Nephron progenitor cell (in vitro differentiated cells): ENCODE measurements at places on chromosomes 7 and 10.

GRCh38 chr7:81333004-81333403 lies 414.2 kb upstream of the SEMA3C start:
- no peak for DNase-seq

- no peak for DNase-seq
These were observed 26.8 kb upstream of the C10orf53 start for GRCh38 chr10:49652421-49653272.

- no peak for DNase-seq
These were observed 233.8 kb downstream of the KCNMA1 start for GRCh38 chr10:77403761-77404160.

DNA sequence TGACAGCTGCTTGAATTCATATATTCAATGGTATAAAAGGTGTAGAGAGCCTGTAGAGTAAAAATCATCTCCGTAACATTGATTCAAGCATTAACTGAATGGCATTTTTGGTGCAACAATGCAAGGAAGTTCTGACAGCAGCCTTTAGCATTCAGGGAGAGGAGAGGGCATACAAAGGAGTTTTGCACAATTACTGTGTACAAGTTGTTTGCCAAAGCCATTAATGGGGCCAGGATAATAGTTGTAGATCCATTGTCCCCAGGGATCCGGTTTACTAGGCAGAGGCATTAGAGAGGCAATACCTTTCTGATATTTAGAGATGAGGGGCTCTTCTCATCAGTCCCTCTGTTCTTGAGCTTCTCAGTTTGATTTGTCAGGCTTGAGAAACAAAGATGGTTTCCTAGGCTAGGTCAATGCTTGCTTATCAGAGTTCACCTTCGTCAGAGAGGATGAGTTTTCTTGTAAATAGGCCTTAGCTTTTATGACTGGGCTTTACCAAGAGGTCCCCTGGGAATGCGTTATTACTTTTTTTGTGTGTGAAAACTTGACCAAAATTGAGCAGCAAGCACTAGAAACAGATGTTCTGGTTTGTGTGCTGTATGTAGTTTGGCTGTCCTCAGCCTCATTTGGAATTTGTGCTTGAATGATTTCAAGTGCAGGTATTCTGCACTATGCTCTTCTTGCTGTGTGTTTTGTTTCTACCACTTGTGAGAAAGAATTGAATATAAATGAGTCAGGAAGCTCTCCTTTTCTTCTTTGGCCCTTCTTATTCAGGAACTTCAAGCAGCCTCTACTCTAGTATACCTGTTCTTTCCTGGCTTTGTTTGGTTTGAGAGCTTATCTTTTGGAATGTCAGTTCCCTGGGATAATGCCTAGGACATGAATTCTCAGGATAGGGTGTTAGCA lies 32.0 kb downstream of the SND1 start:
- DNase-seq, result no peak

- DNase-seq, result no peak
These were observed 26.0 kb downstream of the GSDME start for GRCh38 chr7:24731313-24731712.

GRCh38 chr10:121919666-121920065 lies 8.2 kb downstream of the ATE1 start:
- no peak for DNase-seq

- no peak for DNase-seq
These were observed 108.4 kb upstream of the AGK start for GRCh38 chr7:141442781-141443180.

DNA sequence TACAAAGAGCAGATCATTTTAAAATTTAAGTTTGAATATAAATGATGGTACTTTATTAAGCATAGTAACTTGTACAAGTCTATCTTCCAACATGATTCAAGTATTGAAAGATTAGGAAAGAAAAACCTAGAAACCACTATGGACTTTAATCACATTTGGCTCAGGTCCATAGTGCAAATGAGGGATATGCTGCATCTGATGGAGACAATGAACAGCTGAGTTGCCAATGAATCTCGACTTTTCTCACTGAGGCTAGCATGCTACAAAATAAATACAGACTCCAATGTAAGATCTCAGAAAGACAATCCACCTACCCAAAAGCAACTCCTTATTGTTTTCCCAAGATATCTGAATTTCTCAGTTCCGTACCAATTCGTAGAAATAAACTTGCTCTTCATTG lies 89.8 kb downstream of the SEMA3A start:
- DNase-seq, result no peak

DNA sequence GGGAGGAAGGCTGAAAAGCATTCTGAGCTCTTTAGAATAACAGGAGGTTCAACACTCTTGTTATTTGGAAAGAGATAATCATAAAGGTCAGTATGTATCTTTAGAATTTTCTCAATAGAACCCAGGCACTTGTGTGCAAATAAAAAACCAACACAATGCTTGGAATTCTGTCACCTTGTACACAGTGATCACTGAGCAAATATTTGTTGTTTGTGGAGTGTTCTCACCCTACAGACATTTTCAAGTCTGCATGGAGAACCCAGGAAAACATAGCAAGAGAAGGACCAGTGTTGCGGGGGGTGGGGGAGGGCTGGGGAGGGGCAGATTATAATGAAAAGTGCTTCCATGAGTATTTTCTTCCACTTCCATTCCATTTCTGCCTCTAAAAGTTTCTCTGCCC lies 87.4 kb downstream of the FAM107B start:
- no peak for DNase-seq

DNA sequence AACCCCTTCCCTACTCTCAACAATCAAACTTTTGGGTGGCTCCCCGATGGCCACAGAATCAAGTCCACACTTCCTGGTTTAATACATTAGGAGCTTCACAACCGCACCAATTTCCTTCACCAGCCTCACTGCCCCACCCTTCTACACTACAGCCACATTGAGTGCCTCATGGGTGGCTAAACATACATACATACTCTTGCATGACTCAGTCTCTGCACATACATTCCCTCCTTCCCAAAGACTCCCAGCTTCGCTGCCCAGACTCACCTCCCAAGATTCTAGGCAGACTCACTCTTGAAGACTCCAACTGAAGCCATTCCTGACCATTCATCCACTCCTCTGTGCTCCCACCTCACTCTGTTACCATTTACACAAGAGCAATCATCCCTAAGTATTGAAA lies 15.9 kb downstream of the VPS41 start:
- DNase-seq, result no peak

- no peak for DNase-seq
These were observed 4.0 kb upstream of the ADAP1 start for GRCh38 chr7:958221-959200.

DNA sequence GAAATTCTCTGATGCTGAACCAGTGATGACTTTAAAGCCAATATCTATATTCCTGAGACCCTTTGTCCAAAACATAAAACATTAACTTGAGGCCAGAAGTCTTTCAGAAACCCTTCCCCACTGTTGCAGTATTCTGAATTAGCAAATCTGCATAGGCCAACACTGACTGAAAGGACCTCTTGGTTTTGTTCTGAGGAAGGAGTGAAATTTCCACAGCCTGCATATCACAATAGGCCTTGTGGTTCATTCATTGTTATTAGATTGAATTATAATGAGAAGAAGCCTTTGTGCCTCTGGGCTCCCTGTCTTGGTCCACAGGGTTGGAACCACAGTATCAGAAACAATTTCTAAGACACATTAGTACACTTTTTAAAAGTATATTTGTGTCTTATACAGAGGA lies 90.3 kb downstream of the CCNY start:
- no peak for DNase-seq

GRCh38 chr7:43565786-43566185 lies 17.1 kb upstream of the STK17A start:
- no peak for DNase-seq

- no peak for DNase-seq
These were observed 41.9 kb upstream of the PSMG3 start for GRCh38 chr7:1611708-1612241.

DNA sequence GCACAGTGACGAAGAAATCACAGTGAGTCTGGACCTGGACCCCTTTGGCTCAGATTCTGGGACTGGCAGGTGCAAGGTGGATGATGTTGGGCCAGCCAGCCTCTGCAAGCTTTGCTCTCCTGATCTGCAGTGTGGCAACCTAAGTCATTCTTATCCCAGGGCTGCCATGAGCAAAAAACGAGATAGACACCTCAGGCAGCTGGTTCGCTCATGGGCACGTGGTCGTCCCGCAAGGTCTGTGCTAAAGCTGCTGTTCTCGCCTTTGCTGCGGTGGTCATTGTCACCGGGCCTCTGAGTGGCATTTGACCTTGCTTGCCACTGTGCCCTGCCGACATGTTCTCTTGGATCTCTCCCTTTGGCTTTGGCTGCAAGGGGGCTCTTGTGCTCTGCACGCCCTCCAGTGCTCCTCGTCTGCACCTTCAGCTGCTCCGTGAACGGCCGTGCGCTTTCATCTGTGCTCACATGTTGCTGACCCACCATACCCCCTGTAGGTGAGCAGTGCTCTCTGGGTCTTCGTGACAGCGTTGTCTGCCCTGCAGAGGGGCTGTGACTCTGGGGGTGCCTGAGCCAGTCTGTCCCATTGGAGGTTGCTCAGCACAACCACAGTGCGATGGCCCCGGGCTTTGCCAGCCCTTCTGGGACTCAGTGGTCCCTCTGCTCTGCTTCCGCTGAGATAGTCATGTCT lies 317.0 kb downstream of the GLRX3 start:
- no peak for DNase-seq

DNA sequence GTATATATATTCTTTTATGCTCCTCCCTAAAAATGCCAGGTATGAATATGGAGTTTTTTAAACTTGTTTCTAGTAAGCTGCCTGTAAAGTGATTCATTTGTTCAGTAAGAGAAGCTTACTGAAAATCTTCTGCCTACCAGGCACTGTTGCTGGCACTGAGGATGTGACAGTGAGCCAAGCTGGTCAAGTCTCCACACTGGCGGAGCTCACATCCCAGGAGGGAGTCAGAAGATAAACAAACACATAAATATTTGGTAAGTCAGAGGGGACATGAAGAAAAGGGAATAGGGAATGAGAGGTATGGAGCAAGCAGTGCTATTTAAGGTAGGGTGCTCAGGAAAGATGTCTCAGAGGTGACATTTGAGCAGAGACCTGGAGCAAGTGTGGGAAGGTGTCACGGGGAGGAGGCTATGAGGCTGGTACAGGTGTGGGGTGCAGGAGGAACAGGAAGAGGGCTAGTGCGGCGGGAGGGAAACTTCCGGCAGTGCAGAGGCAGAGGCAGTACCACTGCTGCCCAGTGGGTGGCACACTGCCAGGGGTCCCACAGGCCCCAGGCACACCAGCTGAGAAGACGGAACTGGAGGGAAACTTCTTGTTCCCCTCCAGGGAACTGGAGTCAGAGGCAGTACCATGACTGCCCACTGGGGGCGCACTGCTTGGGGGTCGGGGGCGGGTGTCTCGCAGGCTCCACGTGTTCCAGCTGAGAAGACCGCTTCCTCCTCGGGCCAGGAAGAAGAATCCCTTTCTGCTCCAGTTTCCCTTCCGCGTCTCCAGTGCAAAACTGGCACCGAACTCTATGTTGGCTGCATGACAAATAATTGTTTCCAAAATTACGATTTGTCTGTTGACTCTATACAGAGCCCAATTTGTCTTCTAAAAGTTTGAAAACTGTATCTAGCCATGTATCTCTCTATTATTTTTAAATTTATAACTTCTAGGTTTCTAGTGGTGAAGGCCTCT lies 161.0 kb downstream of the TEX36 start:
- peak; percentile 39 for DNase-seq

- DNase-seq, result no peak
These were observed 118.1 kb downstream of the SRI start for GRCh38 chr7:88101769-88102168.

GRCh38 chr7:25996006-25996408 lies 156.0 kb upstream of the NFE2L3 start:
- no peak for DNase-seq

DNA sequence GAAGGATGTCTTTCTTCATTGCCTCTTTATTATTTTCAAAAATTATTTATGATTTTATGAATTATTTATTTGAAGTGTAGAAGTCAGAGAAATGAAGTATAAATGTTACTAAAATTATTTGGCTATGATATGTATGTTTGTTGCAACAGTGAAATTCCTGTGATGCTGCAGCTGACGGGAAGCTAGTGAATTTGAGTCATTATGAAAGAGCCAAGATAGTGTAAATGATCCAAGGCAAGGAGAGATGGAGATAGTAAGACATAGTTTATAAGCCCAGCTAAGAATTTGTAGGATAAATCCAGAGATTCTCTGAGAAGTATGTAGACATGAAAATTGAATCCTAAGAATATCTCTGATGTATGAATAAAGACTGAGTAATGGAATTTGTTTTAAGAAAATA lies 30.8 kb downstream of the CASD1 start:
- no peak for DNase-seq

GRCh38 chr10:7529638-7530037 lies 118.8 kb upstream of the SFMBT2 start:
- no peak for DNase-seq

DNA sequence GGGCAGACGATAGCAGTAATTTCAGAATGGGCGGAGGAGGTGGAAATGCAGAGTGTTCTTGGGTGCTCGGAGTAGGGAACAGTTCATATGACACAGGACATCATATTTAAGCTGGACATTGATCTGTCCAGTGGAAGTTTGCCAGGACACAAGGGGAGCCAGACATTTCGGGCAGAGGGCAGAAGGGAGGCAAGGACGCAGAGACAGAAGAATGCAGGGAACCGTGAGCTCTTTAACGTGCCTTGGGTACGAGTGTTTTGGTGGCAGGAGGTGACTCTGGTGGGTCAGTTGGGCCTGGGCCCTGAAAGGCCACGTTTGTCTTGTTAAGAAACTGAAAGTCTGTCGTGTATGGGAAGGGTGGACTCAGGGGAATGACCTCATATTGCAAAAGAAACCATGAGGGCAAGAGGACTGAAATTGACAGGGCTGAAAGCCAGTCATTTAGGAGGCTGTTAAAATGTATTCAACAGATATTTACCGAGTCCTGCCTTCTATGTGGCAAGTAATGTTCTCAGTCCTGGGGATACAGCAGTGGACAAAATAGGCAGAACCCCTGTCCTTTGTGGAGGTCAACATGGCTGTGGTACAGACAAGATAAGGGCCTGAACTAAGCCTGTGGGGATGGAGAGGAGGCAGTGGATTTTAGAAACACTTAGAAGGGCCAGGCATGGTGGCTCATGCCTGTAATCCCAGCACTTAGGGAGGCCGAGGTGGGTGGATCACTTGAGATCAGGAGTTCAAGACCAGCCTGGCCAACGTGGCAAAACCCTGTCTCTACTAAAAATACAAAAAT lies 2.2 kb downstream of the OPTN start:
- DNase-seq, result no peak

- DNase-seq, result no peak
These were observed 149.5 kb upstream of the PHF14 start for GRCh38 chr7:10824154-10824553.

DNA sequence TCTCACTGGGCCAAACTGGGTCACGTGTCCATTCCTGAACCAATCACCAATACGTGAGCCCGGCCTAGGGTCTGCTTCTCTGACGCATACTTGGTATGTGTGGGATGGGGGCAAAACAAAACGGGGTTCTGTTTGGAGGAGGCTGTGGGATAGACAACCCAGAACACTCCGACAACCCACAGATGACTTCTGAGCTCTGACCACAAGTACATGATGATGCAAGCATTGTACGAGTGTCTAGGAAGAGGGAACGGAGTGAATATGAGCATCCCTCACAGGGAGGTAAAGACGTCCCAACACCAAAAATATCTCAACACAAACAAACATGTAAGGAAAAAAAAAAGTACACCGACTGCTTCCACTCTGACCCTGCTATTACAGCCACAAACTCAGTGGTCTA lies 5.6 kb downstream of the DAGLB start:
- DNase-seq, result no peak
